ENCODE measurements at places on chromosomes 3 and 15.

- H3K27ac ChIP-seq = no peak overlapping the region
- no peaks in the 10 kb centered on the region for H3K36me3 ChIP-seq
- DNase-seq = no peak
- H3K4me1 ChIP-seq = no peaks in the 10 kb centered on the region
- no peaks in the 10 kb centered on the region for H3K27me3 ChIP-seq
Observed at GRCh38 chr3:157240408-157240807, 80.5 kb upstream of the CCNL1 start.

GRCh38 chr3:146262371-146263110 is 11.6 kb upstream of the PLSCR4 start:
- H3K36me3 ChIP-seq = no peaks in the 10 kb centered on the region
- H3K27ac ChIP-seq = no peak overlapping the region
- DNase-seq = no peak
- no peaks in the 10 kb centered on the region for H3K27me3 ChIP-seq

DNA sequence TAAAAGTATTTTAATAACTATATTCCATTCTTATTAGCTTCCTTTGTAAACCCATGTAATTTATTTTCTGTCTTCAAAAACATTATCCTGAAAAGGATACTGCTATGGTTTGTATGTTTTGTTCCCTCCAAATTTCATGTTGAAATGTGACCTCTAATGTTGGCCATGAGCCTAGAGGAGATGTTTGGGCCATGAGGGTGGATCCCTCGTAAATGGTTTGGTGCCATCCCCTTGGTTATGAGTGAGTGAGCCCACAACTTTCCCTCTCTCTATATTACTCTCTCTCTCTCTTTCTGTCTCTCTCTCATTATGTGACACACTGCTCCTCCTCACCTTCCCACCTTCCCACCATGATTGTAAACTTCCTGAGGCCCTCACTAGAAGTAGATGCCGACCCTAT is 357.7 kb downstream of the MFSD1 start:
- no peaks in the 10 kb centered on the region for H3K36me3 ChIP-seq
- H3K27me3 ChIP-seq = no peaks in the 10 kb centered on the region
- H3K4me3 ChIP-seq = no peak overlapping the region
- H3K27ac ChIP-seq = no peak overlapping the region
- no peak for DNase-seq
- H3K4me1 ChIP-seq = no peaks in the 10 kb centered on the region

- H3K27ac ChIP-seq = no peak overlapping the region
- no peak for DNase-seq
- no peak overlapping the region for H3K4me3 ChIP-seq
- H3K4me1 ChIP-seq = no peaks in the 10 kb centered on the region
- no peaks in the 10 kb centered on the region for H3K36me3 ChIP-seq
Observed at GRCh38 chr3:52112056-52112455, 42.2 kb downstream of the POC1A start.

DNA sequence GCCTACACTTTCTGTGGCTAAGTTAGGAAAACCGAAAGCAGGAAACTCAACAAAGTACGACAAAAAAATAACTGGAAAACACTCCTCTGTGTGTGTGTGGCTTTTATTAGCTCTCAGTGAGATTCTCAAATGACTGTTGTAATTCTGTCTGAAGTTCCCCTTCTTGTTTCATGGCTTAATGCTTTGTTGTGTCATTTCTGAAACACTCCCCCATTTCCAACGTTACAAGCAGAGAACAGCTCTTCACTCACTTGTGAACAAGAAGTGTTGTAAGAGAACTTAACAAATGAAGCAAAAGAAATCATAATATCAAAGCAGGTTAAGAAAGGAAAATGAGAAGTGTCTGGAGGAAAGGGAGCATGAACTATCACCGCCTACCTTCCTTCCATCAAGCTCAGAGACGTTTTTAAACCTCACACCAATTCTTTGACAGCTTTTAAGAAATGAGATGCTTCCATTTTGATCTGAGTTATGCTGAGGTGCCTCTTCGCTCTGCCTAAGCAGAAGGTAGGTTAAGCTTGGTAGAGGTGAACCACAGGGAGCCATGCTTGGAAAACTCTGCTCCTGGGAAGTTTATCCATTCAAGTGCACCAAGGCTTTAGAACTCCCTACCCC is 12.4 kb upstream of the SEC62 start:
- H3K36me3 ChIP-seq = no peaks in the 10 kb centered on the region
- no peak for DNase-seq
- H3K27me3 ChIP-seq = no peaks in the 10 kb centered on the region
- H3K4me3 ChIP-seq = no peak overlapping the region
- H3K4me1 ChIP-seq = no peaks in the 10 kb centered on the region

- no peaks in the 10 kb centered on the region for H3K36me3 ChIP-seq
- H3K4me1 ChIP-seq = no peaks in the 10 kb centered on the region
Observed at GRCh38 chr3:173977747-173978146, 580.2 kb downstream of the NLGN1 start.

GRCh38 chr3:48926425-48927392 is 8.1 kb downstream of the ARIH2 start:
- peaks cover 31% of the 10 kb centered on the region for H3K36me3 ChIP-seq
- H3K27me3 ChIP-seq = no peaks in the 10 kb centered on the region
- H3K4me1 ChIP-seq = no peaks in the 10 kb centered on the region
- no peak for DNase-seq
- no peak overlapping the region for H3K27ac ChIP-seq

DNA sequence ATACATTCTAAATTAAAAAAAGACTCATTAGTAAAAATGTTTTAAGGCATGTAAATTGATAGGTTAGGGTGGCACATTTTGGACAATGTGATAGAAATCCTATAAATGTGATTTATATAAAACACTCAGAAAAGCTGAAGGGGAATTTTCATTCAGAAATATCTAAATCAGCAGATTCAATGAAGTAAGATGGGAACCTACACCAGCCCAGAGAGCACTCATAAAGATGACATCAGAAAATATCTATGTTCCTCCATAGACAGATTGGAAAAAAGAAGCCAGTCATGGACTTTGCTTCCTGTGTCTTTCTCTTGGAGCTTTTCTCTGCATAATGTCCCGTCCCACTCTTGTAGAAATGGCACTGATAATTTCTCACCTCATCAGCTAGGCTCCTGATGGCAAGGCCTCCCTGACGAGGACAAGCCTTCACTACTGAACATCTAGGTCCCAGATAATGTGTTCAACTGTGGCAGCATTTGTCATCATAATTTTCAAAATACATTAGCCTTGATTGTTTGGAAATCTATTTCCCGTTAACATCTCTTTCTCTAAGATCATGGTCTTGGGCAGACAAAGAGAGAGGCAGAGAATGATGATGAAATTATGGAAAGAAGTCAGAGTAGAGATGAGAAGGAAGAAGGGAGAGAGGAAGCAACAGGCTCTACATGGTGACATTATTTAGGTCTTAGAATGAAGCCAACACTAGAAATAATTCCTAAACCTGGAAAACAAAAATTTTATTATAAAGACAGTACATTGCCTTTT is 354.4 kb downstream of the NTRK3 start:
- H3K36me3 ChIP-seq = no peaks in the 10 kb centered on the region
- H3K27ac ChIP-seq = no peak overlapping the region
- no peaks in the 10 kb centered on the region for H3K27me3 ChIP-seq
- no peak for DNase-seq
- H3K4me1 ChIP-seq = no peaks in the 10 kb centered on the region

- H3K4me1 ChIP-seq = peaks cover 2% of the 10 kb centered on the region
- no peak for DNase-seq
- H3K27me3 ChIP-seq = no peaks in the 10 kb centered on the region
- no peak overlapping the region for H3K27ac ChIP-seq
- no peak overlapping the region for H3K4me3 ChIP-seq
- H3K36me3 ChIP-seq = no peaks in the 10 kb centered on the region
Observed at GRCh38 chr3:52886049-52886730, 11.2 kb downstream of the STIMATE start.

GRCh38 chr3:161694682-161695564 is 198.3 kb downstream of the OTOL1 start:
- no peaks in the 10 kb centered on the region for H3K4me1 ChIP-seq
- H3K27me3 ChIP-seq = no peaks in the 10 kb centered on the region
- H3K27ac ChIP-seq = no peak overlapping the region
- no peaks in the 10 kb centered on the region for H3K36me3 ChIP-seq

DNA sequence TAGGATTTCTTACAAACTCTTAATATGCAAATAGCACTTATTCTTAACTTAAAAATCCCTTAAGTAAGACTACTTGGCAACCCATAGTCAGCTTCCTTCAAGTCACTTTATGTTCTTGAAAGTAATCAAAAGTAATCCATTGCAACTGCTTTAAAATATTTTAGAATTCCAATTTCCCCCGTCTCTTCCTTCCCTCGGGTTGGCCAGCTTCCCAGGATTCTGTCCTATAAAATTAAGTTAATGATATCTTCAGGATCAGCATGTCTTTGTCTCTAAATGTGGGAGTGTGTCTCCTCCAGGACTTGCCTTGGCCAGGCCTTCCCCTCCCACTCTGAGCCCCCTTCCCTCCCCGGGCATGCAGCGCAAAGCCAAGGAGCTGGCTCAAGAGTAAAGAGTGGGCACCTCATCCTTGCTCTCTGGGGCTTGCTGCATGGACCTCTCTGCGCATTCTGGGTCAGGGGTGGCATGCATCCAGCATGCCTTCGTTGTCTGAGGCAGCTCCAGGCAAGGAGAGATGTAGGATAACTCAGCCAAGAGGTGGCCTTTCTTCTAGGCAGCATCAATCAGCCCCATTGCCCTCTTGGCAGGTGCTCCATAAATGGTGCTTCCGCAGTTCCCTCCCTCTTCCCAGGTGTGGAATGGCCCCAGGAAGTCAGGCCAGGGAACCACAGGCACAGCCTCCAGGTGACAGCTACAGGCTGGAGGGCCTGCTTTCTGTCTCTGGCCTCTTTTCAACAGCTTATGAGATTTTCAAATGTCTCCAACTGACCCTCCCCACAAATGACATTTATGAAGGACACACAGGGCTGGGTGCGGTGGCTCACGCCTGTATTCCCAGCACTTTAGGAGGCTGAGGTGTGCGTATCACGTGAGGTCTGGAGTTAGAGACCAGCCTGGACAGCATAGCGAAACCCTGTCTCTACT is 108.7 kb upstream of the ALDH1A3 start:
- DNase-seq = no peak
- no peaks in the 10 kb centered on the region for H3K4me1 ChIP-seq
- no peaks in the 10 kb centered on the region for H3K27me3 ChIP-seq
- no peak overlapping the region for H3K27ac ChIP-seq

DNA sequence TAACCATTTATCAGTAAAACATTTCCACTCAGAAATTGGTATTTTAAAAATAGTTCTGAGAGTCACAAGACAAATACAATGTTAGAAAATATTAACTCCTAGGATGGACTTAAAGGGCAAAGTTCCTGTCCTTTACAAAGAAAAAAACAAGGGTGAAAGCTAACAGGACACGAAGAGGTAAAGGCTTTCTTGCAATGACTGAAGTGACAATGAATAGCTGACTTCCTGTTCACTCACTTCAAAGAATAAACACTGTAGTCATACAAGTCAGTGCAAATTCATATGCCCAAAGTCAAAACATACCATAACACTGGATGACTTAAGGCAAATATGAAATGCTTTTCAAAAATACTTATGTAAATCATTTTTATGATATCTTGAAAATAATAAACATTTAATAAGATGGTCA is 1389.8 kb upstream of the ALCAM start:
- DNase-seq = no peak
- H3K27ac ChIP-seq = no peak overlapping the region
- H3K4me1 ChIP-seq = no peaks in the 10 kb centered on the region
- no peak overlapping the region for H3K4me3 ChIP-seq
- no peaks in the 10 kb centered on the region for H3K36me3 ChIP-seq
- H3K27me3 ChIP-seq = no peaks in the 10 kb centered on the region

DNA sequence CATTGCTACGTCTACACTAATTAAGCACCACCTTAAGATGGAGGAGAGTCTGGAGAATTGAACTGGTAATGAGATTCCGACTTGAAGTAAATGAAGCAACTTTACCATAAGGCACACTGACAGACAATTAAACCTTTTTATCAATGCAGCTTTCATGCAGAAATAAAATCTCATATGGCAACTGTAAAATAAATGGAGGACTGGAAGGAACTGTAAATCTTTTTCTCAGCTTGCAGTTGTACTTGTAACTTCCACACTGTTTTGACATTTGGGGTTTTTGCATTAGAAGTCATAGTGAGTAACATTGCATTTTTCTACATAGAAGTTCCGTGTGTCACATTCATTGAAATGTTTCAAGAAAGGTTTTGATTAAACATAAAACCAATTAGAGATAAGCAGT is 705.3 kb downstream of the NLGN1 start:
- H3K36me3 ChIP-seq = no peaks in the 10 kb centered on the region
- no peak overlapping the region for H3K27ac ChIP-seq
- H3K27me3 ChIP-seq = no peaks in the 10 kb centered on the region
- H3K4me1 ChIP-seq = no peaks in the 10 kb centered on the region
- no peak overlapping the region for H3K4me3 ChIP-seq
- no peak for DNase-seq

DNA sequence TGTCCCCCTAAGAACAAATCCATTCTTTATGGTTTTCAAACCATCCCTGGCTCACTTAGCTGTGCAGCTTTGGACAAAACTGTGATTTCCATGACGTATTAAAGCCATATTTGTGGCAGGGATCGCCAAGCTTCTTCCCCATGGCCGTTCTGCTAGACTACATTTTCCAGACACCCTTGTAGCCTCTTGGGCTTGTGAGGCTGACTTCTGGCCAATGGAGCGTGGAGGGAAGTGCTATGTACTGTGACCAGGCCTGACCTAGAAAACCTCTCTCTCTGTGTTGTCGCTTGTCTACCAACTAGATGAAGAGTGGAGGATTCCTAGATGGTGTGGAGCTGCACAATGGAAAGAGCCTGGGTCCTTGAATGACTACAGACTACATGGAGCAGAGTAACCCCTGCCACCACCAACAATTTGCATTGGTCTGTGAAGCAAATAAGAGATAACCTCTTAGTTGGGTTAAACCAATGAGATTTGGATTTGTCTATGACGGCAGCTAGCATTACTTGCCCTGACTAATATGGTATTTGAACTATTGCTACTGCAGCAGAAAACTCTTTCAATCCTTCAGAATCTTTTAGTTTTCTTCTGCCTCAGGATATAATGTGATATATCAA is 22.1 kb upstream of the MGLL start:
- no peaks in the 10 kb centered on the region for H3K4me1 ChIP-seq
- no peak overlapping the region for H3K4me3 ChIP-seq
- no peaks in the 10 kb centered on the region for H3K36me3 ChIP-seq
- H3K27ac ChIP-seq = no peak overlapping the region
- no peak for DNase-seq
- H3K27me3 ChIP-seq = no peaks in the 10 kb centered on the region

DNA sequence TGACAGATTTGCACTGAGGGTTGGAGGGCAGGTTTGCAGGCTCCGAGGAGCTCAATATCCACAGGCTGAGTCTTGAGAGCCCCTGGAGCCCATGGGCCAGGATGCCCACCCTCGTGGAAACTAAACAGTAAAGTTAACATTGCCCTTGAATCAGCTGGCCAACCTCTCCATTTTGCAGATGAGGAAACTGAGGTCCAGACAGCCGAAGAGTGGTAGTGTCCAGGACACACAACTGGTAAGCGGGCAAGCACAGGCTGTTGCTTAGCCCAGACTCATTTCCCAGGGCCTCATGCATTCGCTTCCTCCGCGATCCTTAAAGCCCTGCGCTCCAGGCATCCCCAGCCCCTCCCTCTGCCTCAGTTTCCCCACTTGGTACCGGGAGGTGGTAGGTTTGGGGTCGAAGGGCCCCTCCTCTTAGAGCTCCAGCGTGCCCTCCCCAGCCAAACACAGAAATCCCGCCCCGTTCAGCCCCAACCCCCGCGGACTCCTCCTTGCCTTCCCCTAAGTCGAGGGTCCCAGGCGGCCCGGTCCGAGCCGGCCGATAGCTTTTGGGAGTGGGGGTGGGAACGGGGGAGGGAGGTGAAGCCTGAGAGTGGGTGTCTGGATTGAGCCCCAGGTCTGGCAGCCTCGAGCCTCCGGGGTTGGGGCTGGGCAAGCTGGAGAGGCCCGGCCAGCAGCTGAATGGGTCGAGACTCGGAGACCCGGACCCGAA is 3.5 kb downstream of the PTH1R start:
- H3K27ac ChIP-seq = no peak overlapping the region
- no peak overlapping the region for H3K4me3 ChIP-seq
- DNase-seq = no peak
- H3K4me1 ChIP-seq = peaks cover 12% of the 10 kb centered on the region
- no peaks in the 10 kb centered on the region for H3K36me3 ChIP-seq

Data from effector memory CD4-positive, alpha-beta T cell (primary cell).